NCI-H1092 (cell line): ENCODE measurements at places on chromosomes 16 and 17.
A peak's percentile ranks its signal among the peaks of the same experiment; 100 is the strongest.

DNA sequence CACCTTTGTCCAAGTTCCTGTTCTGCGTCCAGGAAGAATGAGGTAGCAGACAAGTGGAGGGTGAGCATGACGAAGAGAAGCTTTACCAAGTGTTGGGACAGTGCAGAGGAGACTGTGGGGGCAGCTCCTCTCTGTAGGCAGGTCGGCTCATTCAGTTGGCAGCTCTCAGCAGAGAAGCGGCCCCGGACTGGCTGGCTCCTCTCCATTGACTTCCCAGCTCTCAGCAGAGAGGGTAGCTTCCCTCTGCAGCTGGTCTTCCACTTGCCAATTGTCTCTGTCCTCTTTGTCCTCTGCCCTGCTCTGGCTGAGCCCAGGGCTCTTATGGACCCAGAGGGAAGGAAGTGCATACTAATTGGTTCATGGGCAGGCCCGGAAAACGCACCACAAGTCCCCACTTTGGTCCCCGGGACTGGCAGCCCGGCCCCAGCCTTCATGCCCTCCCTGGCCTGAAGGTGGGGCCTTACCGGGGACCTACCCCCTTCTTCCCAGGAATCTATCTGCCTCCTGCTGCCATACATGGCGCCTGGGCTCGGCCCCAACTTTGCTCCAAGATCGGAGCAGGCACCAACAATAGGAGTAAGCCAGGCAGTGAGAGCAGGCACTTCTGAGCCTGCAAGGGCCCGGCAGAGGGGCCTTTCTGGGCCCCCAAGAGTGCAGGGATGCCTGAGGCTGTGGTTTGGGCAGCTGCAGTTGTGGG is 10.1 kb downstream of the KCTD5 start:
- peak; percentile 75 for DNase-seq

DNA sequence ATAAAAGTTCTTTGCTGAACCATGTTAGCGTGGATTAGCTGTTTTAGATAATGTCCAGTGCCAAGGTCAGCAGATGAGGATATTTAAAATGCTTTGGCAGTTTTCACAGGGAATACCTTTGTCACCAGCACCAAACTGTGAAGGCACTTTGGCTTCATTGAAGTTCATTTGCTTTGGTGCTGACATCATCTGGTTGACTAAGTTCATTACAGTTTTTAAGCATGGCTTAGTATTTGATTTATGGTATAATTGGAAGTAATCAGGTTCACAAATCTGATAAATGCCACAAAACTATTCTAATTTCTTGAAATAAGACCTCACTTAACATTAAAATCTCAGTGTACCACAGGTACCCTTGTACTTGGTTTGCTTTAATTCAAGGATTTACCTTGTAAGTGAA is 4.3 kb downstream of the GID4 start:
- DNase-seq = no peak

- no peak for DNase-seq
Measured at GRCh38 chr17:69084911-69085310, 24.2 kb upstream of the ABCA9 start.

GRCh38 chr16:52563767-52564611 is 17.0 kb upstream of the TOX3 start:
- DNase-seq = no peak

DNA sequence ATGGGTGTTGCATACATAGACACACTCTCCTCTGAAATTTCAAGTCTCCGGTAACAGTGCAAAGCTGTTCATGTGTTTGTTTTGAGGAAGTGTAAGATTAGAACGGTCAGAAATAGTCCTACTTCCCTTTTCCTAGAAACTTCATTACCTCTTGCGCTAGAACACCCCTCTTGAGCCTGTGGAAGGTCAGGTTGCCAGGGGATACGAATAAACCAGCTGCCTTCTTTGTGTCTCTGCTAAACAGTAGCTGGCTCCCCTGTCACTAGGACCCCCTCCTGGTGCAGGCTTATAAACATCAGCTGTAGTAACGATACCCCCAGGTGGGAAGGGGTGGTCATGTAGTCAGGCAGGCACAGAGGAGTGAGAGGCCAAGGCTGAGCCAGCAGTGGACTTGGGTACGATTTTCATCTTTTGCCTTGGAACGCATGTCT is 113.4 kb upstream of the RCVRN start:
- DNase-seq = no peak
